Inflammatory macrophage treated with lipopolysaccharide for 1 hour (primary cell): ENCODE measurements at places on chromosomes 3 and 15.

- no peak for DNase-seq
These were observed 237.4 kb upstream of the UMPS start for GRCh38 chr3:124492824-124493223.

- no peak for DNase-seq
These were observed 52.3 kb downstream of the SUCLG2 start for GRCh38 chr3:67601919-67602608.

- no peak for DNase-seq
These were observed 10.4 kb upstream of the MME start for GRCh38 chr3:155069729-155070128.

DNA sequence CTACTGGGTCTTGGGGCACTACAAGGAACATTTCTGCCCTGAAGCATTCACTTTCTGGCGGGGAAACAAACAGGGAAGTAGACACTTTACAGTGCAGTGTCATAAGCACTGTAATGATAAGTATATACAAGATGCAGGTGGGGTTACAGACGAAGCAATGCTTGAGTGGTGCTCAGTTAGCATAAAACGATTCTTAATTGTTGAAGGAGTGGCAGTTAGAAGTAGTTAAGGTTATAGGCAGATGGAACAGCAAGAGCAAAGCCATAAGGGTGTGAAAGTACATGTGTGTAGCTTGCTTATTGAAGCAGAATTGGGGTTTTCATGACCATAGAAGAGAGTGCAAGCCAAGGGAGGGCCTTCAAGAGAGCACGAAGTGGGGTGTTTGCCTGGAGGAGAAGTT is 46.2 kb downstream of the SLC25A26 start:
- DNase-seq: no peak

GRCh38 chr15:39602143-39602542 is 21.3 kb downstream of the THBS1 start:
- DNase-seq: no peak

- no peak for DNase-seq
These were observed 22.1 kb downstream of the H1-8 start for GRCh38 chr3:129564981-129565644.
